ENCODE measurements at places on chromosomes 5 and 9.

DNA sequence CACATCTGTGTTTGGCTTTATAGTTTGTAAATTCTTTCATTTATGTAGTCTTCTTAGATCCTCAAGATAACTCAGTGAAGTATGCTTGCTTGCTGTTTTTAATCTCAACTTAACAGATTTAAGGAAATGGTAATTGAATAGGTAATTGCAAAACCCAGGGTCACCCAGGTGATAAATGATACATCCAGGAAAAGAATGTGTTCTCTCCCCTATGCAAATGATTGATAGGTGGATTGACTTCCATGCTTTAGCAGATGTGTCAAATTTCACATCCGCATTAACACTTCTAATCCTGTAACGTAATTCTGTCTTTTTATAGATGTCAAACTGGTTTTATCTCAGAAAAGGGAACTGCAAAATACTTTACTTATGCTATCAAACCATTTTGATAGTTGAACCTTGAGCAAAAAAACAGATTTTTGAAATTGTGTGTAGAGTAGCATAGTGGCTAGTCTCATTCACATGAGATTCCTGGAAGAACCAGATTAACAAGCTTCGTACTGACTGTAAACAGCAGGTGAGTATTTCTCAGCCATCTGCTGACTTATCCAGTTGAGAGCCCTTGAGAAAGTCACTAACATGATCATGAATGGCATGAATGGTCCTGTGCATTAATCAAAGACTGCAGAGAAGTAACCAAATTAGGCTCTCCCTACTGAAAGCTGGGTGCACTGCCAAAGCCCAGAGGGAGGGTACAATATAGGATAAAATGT, 86.7 kb upstream of the PAM start:
- no peak for DNase-seq

DNA sequence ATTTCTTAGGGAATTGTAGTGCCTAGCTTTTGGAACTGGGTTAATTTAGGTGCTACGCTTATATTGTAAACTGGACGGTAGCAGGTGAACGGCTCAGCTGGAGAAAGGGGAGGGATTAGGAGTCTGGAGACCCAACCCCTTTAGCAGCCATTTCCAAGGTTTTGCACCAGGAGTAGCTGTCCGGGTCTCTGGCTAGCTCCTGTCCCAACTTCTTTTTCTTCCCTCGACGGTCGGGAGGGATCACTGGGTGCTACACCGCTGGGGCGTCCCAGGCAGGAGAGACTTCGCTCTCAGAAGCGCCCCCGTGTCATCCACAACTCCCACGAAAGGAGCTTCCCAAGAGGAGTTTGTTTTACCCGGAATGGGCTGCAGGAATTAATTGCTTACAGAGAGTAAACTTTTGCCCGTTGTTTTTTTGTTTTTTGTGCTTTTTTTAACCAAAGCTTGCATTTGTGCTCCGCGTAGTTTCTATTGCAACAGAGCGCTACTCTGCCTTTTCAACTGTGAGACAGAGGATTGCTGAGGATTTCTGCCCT, 1640.9 kb upstream of the C9orf72 start:
- no peak for DNase-seq

DNA sequence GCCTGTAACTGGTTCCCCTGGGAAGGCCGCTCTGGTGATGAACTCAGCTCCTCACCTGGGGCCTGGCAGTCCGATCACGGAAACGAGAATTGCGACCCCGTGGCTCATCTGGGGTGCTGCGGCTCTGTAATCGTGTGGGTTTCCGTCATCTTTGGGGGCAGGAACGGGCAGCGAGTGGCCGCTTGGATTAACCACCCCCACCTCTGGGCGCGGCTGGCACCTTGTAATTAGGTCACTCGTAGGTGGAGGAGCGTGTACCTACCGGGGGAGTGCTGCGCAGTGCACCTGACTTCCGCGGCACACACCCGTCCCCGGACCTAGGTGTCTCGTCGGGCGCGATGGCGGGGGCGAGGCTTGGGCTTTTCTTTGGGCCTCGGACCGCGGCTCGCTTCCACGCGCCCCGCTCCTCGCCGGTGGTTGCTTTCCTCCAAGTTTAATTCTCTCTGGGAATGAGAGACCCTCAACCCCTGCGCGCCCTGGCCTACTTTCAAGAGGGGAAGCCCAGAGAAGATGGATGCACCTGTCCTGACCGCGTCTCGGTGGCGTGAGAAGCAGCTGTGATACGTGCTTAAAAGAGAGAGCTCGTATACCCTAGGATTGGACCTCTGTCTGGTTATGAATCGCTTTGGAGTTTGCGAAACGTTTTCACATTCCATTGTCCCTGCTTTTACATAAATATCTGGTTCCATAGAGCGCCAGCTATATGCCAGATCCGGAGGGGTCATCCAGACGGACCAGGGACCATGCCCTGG, 744 bp upstream of the PPP2CA start:
- peak; percentile 34 for DNase-seq

- DNase-seq, result no peak
These were observed 41.9 kb downstream of the VCAN start for GRCh38 chr5:83513491-83513890.

- DNase-seq, result no peak
These were observed 2125.8 kb upstream of the WWC1 start for GRCh38 chr5:166165596-166165995.

DNA sequence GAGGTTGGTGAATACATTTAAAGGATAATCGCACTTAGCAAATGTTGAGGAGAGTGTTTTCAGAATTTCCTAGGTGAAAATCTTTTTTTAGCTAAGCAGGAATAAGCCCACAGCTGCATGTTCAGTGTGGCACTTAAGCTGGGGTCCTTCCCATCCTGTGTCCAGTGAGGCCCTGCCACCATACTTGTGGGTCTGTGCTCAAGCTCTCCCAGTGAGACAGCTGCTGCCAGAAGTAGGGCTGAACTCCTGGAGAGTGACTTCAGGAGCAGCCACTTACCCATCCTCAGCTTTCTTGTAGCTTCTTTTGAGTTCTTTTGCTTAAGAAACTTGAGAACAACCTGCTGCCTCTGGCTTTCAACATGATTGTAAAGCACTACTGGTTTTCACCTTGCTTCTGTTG, 110.0 kb upstream of the DHFR start:
- DNase-seq, result no peak
